ENCODE measurements at places on chromosomes 6 and 20. TPM values are rescaled to one million over a fixed set of nuclear protein-coding genes. Genes with fewer than 3 reads are reported as not detected.

Gene CALHM5
- 6.6 TPM for total RNA-seq

Gene COX4I2
- total RNA-seq, result not detected

Gene ADTRP
- total RNA-seq, result 3.3 TPM

Gene GSTA2
- not detected for total RNA-seq

Gene GLP1R
- total RNA-seq, result not detected

Gene TMEM217
- total RNA-seq, result 6.8 TPM

Gene HLA-DOB
- 0.46 TPM for total RNA-seq

Gene PRL
- not detected for total RNA-seq

Gene ANGPT4
- total RNA-seq, result not detected

Gene SLC17A1
- not detected for total RNA-seq

Gene LTB
- total RNA-seq, result 1.2 TPM

Gene CCN6
- total RNA-seq, result not detected

Gene THEMIS
- not detected for total RNA-seq

Gene PI16
- total RNA-seq, result not detected

Gene L3MBTL1
- 7.1 TPM for total RNA-seq

Gene ZHX3
- total RNA-seq, result 17.8 TPM

Gene DOP1A
- 12.3 TPM for total RNA-seq

Gene GRIK2
- not detected for total RNA-seq
